NCI-H1694 treated with DMSO at 0.1 percent for 48 hours (cell line): ENCODE measurements at places on chromosomes 5 and 9.

- DNase-seq, result no peak
Observed at GRCh38 chr9:68522131-68522530, 18.6 kb downstream of the TMEM252 start.

- no peak for DNase-seq
Observed at GRCh38 chr9:75112789-75113188, 24.5 kb downstream of the OSTF1 start.

DNA sequence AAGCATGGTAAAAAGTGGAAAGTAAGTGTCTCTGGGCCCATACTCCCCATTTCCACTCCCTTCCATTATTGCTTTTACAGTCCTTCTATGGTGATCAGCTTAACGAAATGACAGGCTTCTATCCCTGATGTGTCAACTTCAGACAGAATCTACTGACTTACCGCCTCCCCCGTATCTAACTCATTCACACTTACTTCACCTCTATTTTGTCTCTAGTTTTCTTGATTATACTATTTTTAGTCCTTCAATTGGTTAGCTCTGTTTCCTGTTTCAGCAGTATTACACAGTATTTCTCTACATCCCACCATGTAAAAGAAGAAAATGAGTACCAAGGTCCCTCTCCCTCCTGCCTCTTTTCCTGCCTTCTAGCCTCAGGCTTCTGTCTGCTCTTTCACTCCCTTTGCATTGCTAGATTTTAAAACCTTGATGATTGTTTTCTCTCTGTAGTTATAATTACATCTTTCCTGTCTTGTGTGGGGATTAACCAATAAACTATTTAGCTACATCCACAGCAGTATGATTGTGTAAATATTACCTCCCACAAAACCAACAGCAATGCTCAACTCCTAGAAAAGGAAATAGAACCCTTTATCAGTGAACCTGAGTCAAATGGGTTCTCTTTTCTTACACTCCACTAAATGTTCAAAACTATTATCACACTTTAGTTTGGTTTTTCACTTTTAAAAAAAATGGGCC, 53.4 kb downstream of the GNAQ start:
- no peak for DNase-seq

DNA sequence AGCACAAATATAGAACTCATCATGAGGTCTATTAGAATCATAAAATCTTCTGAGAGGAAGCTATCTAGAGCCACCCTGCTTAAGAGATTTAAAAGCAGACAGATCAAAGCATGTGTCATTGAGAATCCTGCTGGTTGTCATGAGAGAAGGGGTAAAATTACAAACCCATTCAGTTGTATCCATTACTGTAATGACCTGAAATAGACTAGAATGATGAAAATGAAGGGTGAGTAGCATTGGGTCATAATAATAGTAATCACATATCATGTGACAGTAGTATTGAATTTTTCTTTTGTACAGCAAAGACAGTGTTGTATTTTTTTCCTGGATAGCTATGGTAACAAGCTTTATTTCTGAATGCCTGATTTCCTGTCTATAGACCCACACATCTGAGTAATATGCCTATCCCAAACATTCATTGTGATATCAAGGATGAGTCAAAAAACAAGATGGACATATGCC, 149.0 kb downstream of the PDE4D start:
- DNase-seq, result no peak

DNA sequence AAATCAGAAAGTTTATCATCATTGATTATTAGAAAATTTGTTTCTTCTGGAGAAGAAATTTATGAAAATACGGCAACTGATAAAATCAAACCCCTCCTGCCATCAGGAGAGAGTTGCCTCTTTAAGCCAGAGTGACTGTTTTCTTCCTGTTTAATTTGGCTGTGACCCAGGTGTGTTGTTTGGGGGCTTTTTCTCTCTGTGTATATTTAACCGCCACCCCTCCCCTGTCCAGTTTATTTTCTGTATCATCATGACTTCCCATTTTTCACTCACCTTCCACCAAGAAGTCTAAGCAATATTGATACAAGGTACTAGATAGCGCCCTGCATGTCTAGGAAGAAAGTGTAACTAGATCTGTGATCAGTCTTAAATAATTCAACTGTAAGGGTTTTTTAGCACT, 50.1 kb downstream of the FAM78A start:
- no peak for DNase-seq

DNA sequence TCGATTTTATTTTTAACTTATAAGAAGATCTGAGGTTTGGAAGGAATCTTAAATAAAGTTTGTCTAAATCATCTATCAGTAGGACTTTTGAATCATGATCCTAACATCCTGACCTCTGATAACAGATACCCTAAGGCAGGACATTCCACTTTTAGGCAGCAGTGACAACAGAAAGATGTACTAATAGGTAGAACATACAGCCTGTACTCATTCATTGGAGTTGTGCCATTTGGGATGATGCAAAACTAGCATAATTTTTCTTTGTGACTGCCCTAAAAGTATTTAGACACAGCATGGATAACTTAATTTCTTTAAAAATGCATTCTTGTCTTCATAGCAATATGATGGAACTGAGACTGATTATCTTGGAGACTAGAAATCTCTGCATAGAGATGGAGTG, 39.7 kb downstream of the CDC42SE2 start:
- DNase-seq, result no peak

GRCh38 chr9:100084128-100084453, 14.7 kb downstream of the ERP44 start:
- no peak for DNase-seq

DNA sequence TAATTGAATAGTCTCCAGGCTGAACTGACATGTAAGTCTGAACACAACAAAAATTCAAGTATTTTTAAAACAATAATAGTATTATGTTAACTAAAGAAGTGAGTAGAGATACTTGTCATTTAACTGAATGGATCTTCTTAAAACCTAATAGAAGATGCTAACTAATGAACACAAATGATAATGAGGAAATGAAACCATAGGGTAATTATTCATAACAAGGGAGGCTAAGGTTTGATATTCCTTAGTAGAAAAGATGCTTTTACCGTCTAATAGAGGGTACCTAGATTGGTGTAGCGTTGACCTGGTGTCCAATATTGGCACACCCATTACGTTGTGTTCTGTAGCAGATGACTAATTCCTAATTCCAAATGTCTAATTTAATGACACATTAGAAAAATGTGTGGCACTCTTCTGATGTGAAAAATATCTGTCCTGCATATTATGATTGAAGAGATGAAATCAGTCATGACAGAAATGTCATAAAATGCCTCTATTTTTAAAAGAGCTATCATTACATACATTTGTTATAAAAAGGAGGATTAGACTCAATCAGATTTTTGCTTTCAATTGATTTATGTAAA, 14.9 kb upstream of the DAB2 start:
- no peak for DNase-seq

GRCh38 chr5:109403469-109403868, 6.3 kb downstream of the PJA2 start:
- DNase-seq, result no peak

GRCh38 chr9:81605170-81605670, 84.1 kb downstream of the TLE1 start:
- no peak for DNase-seq

DNA sequence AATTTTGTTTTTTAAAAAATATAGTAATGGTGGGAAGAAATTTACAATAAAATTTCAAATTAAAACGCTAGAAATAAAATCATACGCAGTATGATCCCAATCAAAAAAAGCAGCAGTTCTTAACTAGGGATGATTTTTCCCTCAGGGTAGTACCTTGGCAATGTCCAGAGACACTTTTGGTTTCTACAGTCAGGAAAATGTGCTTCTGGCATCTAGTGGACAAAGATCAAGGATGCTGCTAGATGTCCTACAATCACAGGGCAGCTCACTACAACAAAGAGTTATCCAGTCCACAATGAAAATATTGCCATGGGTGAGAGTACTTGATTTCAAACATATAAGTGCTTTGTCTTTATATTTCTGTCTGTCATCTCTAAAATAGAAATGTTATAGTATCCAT, 400.2 kb upstream of the SGCD start:
- DNase-seq, result no peak

DNA sequence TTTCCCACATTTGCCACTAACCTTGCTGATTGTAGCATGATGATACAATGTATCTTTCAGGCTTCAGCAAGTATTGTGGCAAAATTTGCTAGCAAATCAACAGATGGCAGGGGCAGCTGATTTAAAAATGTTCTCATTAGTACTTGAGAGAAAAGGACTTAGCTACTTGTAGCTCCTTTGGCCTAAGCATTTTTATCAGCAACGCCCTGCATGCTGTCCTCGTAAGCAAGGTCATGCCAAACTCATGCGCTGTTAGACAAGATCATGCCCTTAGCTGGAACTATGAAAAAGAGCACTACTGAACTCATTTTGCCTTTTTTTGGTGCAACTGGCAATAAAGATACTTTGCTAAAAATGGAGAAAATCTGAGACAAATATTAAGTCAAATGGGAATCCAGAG, 197.1 kb downstream of the ICE1 start:
- no peak for DNase-seq

- DNase-seq, result no peak
Observed at GRCh38 chr9:117725426-117725887, 21.3 kb downstream of the TLR4 start.
